ENCODE measurements at places on chromosomes 2 and 18.

GRCh38 chr2:221999717-222000116 is 299.1 kb downstream of the PAX3 start:
- DNase-seq, result no peak

DNA sequence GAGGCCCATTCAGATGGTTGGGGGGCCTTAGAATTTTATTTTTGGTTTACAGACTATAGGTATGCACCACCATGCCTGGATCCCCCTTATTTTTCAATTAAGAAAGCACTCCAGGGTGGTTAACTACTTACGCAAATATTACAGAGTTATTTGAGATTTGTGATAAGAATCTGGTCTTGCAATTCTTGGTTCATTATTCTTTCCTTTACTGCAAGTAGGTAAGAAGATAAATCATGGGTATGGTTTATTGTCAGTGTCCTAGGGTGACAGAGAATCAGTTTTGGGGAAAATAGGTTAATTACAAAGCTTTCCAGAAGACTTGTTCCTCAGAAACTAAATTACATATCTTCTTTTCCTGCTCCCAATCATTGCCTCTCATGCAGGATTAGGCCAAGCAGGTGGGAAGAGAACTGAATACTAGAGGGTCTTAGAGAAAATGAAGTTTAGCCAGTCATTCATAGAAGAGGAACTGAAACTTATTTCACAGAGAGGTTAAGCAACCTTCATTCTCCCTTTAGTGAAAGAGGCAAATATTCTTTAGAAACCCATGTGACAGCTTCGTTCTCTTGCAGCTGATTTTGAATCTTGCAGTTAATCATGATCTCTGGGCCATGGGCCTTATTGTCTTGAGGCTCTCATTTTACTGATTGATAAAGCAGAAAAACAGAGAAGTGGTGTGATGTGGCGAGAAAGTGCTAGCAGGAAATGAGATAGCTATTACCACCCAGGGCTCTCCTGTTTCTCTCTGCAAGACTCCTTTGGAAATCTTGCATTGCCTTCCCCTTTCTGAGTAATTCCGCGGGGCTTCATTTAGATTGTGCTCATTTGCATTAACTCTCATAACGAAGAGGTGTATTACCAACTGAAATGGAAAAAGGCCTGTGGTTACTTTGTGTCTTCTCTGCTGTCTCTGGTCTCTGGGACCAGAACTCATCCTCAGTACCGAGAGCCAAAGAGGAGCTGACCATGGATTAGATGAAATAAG is 44.8 kb upstream of the ARHGAP25 start:
- DNase-seq, result no peak

- DNase-seq, result no peak
Observed at GRCh38 chr2:37886745-37887144, 38.3 kb upstream of the RMDN2 start.

DNA sequence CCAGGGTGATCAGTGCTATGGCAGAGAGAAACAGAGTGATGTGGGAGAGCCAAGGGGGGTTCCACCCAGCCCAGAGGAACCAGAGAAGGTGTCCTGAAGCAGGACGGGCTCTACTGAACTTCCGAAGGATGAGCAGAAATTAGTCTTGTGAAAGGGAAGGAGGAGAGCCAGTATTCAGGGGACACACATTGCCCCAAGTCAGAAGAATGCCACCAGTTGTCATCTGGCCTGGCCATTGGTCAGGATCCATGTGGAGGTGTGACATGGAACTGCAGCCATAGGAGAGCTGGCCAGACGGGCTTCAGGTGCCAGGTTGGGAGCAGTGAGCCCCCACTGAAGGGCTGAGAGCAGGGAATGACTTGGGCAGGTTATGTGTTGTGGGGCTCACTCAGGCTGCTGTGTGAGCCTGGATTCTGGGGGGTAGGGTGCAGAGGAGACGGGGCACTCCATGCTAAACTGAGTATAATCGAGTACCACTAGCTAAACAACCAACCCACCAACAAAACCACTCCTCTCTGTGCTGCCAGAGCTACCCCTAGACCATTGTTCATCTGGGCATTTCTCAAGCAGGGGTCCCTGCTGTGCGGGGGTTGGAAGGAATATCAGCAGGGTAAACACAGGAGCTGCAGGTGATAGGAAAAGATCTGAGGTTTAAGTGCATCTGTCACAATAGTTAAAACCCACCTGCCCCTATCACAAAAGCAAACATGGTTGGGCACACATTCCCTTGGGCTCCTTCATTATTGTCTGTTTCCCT is 25.3 kb downstream of the MARCO start:
- no peak for DNase-seq

DNA sequence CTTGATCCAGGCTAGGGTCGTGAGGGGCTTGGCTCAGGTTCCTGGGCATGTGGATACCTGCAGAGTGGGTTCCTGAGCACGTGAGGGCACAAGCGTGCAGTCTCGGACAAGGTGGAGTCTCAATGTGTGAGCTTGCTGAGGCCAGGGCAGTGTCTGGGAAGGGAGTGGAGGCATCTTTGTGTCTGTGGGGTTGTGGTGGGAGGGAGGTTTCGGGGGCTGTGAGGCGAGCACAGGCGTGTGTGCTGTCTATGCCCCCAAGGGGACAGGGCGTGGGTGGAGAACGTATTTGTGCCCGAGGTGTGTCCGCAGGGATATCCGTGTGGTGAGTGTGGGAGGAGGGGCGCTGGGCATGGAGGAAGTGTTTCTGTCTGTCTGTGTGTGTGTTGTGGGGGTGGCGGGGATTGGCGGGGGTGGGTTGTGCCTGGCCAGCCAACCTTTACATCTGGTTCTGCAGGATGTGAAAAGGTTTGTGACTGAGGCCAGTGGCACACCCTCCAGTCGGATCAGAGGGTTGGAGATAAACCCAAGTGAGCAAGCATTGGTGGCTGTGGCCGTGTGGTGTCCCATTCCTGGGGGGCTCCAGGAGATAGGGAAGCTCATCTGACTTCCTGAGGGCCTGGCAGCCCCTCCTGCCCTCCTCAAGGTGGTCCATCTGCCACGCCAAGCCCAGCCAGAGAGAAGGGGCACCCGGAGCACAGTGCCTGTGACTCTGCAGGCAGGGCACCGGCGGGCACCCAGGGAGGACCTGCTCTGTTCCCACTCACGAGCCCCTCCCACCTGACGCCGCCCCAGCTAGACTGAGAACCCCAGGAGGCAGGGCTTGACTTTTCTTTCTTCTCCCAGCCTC is 57.1 kb downstream of the ZFP36L2 start:
- no peak for DNase-seq

DNA sequence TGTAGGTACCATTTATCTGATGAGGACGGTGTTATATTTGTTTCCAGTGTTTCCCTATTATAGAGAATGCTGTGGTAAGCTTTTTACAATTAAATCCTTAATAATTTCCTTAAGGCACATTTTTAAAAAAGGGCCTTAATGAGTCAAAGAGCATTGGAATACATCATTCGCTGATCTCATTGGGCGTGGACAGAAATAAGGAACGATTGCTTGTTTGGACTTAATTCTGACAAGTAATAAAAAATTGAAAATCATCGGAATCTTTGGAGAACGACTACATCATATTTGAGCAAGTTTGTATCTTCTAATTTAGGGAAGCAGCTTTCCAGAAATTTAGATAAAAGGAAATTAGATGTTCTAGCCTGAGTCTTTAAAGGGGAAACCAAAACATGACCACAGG is 11.3 kb downstream of the AGPS start:
- no peak for DNase-seq

DNA sequence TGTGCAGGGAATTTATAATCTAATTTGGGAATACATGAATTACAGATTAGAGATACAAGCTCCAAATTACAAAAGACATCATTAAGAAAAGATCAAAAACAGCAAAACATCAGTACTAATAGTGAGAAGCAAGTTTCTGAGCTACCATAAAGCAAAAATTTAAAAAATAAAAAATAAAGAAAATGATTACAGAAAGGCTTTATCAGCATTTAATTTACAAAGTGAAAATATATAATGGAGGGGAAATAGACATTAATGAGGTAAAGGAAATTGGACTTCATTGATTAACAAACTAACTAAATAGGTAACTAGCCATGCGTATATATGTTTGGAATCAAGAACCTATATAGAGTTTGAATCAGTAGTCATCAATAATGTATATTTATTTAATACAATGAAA is 712.9 kb upstream of the DDX18 start:
- DNase-seq, result no peak

DNA sequence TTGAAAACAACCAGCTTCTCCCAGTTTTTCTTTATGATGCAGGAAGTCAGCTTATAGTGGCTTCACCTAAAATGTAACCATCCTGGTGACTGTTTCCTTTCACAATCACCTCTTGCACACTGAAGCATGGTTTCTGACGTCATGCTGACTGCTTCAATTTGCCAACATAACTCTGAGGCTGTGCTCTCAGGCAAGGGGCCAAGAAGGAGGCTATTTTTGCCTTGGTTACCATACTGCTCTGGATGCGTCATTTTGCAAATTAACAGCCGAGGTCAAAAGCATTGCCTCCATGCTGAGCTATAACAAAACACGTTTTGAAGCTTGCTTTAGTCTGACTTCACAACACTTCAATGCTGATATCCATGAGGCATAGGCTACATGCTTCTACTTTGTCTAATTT is 397.8 kb downstream of the METTL4 start:
- DNase-seq, result no peak

Data from NCI-H345 (cell line).